ENCODE measurements at places on chromosomes 3 and 15.
A peak's percentile ranks its signal among the peaks of the same experiment; 100 is the strongest.

DNA sequence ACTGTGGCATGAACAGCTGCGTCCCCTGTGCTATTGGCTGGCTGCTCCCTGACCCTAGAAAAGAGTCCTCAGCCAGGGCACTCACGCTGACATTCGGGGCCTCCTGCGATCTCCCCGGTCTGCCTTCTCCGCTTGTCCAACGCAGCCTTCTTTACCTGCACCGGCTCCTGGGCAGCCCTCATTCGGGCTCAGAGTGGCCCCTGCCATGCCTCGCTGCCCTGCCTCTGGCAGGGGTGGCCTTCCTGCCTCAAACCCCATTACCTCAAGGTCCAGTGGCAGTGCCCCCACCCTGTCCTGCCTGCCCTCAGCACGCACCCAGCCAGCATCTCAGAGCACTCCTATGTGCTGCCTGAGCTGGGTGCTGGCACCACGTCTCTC, 86.5 kb downstream of the TBC1D2B start:
- no peak for DNase-seq

- DNase-seq = peak; percentile 98
These were observed 18.3 kb downstream of the FBXO22 start for GRCh38 chr15:75921732-75922703.

DNA sequence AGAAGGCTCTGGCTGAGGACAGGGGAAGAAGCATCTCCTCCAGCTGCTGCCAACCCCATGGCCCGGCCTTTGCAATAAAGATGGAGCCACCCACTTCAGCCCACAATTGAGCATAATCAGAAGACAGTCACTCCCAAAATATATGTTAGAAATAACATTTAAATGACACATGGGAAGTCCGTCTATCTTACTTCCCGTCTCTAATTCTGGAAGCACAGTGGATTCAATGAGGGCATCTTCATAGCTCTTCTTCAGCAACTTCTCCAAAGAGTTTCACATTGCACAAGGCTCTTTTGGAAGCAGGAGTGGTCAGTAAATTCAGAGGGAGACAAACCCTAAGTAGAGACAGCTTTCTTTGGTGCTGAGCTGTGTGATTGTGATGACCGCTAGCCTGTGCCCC, 67.0 kb upstream of the SEC61A1 start:
- DNase-seq = no peak

- peak; percentile 70 for DNase-seq
These were observed 957.1 kb downstream of the FHIT start for GRCh38 chr3:60294181-60294580.

DNA sequence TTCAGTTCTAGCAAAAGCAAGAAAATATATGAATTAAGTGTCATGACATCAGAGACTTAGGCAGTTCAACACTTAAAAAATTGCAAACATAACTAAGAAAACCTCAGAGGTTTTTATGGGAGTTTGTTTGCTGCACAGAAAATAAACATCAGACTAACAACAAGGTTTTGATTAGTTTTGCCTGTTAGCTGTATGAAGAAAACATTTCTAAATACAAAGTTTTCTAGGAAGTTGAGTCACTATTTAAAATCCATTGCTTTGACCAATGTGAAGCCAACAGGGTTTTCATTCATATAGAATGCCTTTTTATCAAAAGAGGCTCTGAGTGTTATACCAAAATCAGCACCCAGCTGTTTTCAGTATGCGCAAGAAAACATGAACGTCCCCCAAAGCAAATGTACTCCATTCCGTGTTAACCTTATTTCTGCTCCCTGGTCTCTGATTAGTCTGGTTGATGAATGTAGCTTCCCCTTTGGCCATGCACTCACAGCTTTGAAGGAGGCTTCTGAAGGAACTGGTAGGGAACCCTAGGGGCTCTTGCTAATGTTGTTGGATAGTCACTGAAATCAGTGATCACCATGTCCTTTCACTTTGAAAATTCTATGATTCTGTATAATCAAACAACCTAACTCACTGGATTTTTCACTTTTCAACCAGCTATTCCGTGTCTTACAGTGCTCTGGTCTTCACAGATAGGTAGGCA, 89.6 kb upstream of the TSEN2 start:
- DNase-seq = peak; percentile 78

DNA sequence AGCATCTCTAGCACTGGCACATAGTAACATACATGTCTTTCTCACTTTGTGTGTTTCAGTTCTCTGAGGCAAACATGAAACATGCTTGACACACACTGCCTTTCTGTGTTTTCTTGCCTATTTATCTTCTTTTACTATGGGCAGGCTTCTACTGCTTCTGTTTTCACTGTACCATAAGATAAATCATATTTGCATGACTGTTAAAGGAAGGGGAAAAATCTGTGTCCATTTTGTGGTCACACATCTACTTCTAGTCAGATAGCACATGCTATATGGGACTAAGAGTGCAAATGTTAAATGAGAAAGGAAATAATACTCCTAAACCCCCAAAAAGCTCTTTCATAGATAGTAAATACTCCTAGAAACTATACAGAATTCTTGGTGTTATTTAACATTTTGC, 386.4 kb downstream of the ZBTB20 start:
- DNase-seq = no peak

DNA sequence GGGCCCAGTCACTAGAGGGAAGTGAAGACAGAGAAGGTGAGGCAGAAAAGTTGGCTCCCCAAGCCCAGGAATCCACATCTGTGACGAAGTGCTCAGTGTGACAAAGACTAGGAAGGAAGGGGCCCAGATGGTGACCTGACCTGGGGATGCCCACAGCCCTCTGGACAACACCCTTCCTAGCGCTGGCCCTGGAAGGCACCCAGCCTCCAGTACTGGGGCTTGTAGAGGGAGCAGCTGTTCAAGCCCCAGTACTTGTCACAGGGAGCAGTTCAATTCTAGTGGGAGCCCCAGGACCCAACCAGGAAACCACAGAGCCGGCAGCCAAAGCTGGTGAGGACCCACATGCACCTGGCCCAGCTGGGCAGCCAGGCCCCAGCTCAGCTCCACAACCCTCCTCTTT, 190.8 kb downstream of the XXYLT1 start:
- no peak for DNase-seq
